ENCODE measurements at places on chromosomes 6 and 20.
A peak's percentile ranks its signal among the peaks of the same experiment; 100 is the strongest.

DNA sequence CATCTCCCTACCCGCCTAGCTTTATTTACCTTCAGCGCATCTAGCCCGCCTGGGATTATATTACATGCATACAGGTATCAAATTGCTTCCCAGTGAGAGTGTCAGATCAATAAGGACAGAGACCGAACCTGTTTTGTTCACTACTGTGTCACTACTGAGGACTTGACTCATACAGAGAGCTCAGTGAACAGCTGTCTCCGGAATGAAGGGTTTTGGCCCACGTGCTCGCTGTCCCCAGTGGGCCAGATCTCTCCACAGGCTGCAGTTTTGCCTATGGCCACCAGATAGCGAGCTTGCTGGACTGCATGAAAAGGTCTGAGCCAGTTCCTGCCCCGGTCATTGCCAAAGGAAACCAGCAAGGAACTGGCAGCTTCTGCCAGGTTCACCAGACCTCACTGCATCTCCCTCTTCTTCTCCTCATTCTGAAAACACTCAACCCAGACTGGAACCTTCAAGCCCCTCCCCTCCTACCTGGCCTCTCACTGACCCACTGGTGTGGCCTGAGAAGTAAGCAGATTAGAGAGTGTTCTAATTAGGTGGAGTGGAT, 150.8 kb downstream of the ZMYND8 start:
- peak; percentile 48 for DNase-seq

GRCh38 chr6:43292763-43293318, 5.2 kb upstream of the SLC22A7 start:
- DNase-seq: no peak

- no peak for DNase-seq
Measured at GRCh38 chr6:70079241-70079640, 212.9 kb downstream of the COL19A1 start.

- peak; percentile 14 for DNase-seq
Measured at GRCh38 chr6:169905041-169905807, 153.8 kb downstream of the ERMARD start.

GRCh38 chr20:30506100-30506499, 751.4 kb upstream of the DEFB115 start:
- no peak for DNase-seq

DNA sequence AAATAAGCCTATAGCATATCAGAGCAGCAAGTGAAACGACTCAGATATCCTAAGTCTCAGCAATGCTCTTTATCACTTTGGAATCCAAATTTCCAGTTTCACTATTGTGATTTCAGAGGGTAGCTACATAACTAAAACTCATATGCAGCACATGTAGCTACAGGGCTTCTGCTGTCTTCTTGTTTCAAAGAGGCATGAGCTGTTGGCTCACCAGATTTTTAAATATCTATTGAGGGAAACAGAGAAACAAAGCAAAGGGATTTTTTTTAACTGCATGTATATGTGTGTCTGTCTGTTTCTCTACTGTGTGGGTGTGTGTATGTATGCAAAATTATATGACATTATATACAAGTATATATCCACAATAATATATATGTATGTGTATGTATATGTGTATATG, 258.4 kb downstream of the HDGFL1 start:
- DNase-seq: no peak

DNA sequence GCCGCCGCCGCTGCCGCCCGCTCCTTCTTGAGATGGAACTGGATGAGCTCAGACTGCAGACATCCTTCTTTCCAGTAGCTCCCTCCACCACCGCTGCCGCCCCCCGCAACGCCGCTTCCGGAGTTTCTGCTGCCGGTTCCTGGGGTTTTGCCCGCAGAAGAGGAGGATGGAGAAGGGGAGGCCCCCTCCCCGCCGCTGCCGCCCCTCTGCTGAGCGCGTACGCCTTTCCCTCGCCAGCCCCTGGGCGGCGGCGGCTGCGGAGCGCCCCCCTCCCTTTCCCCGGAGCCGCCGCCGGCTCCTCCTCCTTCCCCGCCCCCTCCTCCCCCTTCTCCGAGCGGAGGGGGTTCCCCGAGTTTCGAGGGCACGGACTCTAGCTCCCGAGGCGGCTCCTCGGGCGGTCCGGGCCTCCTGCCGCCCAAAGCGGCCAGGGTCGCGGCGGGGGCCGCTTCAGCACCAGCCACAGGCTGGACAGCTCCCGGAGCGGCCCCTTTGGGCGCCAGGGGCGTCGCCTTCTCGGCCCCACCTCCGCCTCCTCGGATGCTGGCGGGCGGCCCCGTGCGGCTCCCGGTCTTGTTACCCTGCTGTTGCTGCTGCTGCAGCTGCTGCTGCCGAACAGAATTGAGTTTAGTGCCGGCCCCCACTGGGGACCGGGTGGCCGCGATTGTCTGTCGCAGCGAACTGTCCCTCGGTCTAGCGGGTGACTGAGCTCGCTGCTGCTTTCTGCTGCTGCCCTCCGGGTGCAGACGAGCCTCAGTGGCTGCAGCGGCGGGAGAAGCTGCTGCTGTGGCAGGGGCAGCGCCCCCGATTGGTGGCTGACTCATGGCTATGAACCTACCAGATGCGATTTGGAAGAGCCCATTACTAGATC, 3.1 kb downstream of the MTCL3 start:
- peak; percentile 55 for DNase-seq

- no peak for DNase-seq
Measured at GRCh38 chr6:89562093-89562973, 76.2 kb downstream of the LYRM2 start.

DNA sequence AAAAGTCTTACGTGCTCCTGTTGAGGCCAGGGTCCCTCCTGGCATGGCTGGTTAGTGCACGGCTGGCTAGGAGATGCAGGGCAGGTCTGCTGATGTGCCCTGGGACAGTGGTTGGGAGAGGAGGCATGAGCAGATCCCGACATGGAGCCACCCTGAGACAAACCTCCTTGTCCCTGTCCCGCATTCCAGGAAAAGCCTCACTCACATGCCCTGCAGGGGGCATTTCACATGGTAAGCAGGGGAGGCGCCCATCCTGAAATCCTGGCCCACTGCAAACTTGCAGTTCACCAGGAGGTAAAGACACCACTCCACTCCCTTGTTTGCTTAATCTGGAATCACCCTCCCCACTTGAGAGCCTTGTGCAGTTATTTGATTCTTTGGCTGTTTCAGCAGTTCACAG, 116.7 kb upstream of the SLC24A3 start:
- DNase-seq: no peak

- DNase-seq: no peak
Measured at GRCh38 chr6:14499841-14500240, 382.3 kb downstream of the CD83 start.

DNA sequence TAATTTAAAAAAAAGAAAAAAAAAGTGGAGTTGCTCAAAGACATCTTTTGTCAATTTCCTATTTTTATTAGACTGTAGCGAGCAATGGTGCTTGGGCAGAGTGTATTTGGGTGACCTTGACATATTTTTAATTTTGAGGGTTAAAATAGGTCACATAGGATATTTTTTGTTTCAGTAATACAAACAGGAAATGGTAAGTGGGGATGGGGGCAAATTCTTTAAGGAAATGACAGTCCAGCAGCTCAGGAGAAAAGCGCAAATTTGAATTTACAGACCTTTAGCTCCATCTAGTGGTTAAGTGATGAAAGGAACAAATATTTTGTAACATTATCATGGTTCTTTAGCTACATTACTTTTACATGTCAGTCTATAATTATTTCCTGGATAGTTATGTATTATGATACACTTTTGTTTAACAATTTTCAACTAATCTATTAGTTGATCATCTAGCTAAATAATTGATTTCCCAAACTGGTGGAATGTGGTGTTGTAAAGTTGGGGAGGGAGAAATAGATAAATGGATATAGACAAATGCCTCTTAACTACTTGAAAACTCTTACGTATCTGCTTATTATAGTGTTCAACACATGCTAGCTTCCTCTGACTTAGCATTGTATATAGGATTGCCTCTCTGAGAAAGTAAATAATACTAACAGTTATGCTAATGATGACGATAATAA, 10.0 kb downstream of the CITED2 start:
- peak; percentile 47 for DNase-seq

- DNase-seq: no peak
Measured at GRCh38 chr6:122623279-122623678, 13.1 kb downstream of the PKIB start.

DNA sequence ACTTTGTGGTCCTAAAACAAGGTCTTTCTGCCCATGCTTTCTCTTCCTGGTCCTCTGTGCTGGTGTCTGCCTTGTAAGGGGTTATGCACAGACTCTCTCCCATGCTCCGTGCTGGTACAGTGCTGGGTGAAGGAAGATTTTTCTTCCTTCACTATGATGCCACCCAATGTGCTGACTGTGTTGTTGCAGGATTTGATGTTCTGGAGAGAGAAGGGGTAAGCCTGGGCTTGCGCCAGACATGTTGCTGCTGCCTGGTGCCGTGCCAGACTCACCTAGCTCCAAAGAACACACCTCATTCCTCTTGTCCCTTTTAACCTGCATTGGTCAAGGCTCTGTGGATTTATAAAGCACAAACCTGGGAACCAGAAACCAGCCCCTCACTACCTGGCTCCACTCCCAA, 28.4 kb upstream of the ARMH2 start:
- DNase-seq: no peak

- DNase-seq: no peak
Measured at GRCh38 chr6:154289818-154290508, 66.6 kb downstream of the IPCEF1 start.

- peak; percentile 83 for DNase-seq
Measured at GRCh38 chr6:47698342-47698787, at the start of gene ADGRF4. ADGRF4 (plus strand) TSS chr6:47698580; CDS start chr6:47707246, 8,666 bp downstream.

- DNase-seq: peak; percentile 56
Measured at GRCh38 chr6:710601-711571, 17.9 kb upstream of the EXOC2 start.

- DNase-seq: no peak
Measured at GRCh38 chr20:13382786-13383185, 161.7 kb downstream of the ISM1 start.

GRCh38 chr20:8581446-8582183, 449.5 kb downstream of the PLCB1 start:
- DNase-seq: no peak
